ENCODE measurements at places on chromosomes 5 and 9.

DNA sequence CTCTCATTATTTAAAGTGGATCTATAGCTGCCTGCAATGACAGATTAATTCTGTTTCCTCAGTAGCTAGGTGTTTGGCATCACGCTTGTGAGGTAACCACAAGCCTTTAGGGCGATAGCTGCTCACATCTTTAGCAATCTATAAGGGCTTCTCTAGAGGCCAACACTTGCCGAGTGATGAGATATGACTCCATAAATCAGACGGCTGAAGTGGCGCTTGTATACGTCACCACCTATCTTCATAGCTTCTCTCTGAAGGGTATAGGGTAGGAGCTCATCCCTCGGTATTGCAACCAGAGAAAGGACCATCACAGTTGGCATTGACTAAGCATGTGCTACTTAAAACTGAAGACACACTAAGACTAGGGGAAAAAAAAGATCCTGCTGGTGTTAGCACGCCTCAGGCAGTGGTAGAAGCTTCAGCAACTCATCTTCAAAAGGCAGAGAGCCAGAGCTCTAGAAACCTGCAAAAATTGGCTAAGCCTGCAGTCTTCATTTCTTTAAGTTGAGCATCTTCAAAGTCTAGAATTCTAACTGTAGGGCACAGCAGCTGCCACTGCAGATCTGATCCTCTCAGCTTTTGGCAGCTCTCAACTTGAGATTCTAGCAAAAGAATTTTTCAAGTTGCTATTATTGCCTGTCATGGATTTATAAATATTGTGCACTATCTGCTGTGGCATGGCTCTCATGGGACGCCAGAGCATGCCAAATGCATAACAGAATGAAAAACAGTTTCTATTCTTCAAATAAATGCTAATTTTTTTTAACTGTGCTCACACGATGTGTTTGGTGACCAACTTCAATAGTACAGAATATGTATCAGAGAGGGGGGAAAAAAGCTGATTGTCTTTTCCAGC lies 37.5 kb downstream of the PSMB7 start:
- no peak for DNase-seq

GRCh38 chr9:133632806-133633680 lies 3.1 kb upstream of the DBH start:
- DNase-seq, result no peak

- no peak for DNase-seq
Measured at GRCh38 chr5:9957214-9957613, 292.5 kb downstream of the ATPSCKMT start.

- no peak for DNase-seq
Measured at GRCh38 chr5:38789134-38789533, 56.7 kb upstream of the OSMR start.

DNA sequence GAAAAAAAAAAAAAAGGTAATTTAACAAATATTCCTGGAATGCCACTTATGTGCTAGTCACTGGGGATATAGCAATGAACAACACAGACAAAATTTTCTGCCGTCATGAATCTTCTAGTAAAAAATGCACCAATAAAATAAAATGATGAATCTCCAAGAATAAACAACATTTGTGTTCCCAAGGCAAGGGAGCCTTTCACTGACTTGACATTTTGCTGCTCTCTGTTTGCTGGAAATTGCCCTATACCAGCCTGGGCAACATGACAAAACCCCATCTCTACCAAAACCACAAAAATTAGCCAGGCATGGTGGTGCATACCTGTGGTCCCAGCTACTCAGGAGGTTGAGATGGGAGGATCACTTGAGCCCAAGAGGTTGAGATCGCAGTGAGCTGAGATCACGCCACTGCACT lies 64.5 kb upstream of the ERBIN start:
- DNase-seq, result peak; percentile 88

DNA sequence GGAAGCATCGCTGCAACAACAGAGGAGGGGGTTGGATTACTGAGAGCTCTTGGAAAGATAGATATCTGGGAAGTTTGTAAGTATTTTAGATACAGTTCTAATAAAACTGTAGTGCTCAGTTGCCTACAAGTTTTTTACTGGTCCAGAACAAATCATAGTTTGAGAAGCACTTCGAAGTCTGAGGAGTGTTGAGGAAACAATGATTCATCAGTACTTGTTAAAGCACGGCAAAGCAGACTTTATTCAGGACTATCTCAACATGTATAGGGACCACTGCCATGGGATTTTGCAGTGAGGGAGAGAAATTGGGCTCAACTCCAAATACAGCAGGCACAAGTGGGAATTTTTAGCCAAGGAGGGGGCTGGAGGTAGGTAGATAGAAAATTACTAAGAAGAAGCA lies 25.3 kb upstream of the RECK start:
- DNase-seq, result no peak

- no peak for DNase-seq
Measured at GRCh38 chr5:96743065-96743768, 64.5 kb downstream of the ERAP1 start.

DNA sequence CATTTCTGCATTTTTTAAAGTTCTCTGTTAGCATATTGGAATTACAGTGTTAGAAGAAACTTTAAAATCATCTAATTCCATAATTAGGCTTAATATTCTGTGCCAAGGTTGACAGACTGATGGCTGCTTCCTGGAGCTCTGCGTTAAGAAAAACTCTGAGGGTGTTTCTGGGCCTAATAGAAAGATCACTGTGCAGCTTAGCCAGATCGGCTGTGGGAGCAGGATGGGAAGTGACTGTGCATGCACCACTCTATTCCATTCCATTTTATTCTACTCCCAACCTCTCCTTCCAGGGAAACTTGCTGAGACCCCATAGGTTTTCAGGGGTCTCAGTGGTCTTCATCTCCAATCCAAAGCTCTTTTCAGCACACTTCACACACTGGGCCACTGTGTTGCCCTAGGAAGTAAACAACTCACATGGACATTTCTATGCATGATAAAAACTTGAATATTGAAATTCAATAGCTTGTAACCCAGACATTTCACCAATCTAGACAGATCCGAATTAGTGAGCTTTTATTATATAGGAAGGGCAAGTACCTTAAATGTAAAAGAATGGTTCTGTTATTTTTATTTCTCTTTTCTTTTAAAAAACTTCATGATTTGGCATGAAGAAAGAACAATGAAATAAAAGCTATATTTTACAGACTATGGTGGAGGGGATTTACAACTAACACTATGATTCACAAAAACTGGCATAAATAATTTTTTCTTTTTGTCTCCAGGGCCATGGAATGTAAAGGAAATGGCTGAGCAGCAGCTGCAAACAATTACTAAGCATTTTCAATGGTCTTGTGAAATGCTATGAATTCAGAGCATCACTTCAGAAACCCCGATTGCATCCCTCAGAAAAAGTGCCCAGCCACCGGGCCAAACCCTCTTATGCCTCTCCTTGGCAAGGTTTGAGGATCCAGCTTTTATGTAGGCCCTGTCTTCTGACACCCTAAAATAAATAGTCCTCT lies 51.4 kb upstream of the DAB2 start:
- peak; percentile 58 for DNase-seq

GRCh38 chr9:128066713-128067644 lies at the start of gene NAIF1:
Gene NAIF1, minus strand, starts transcription at chr9:128067320. Its CDS starts 219 bp downstream, at chr9:128067101.
- DNase-seq, result peak; percentile 99

- DNase-seq, result peak; percentile 78
Measured at GRCh38 chr5:146369691-146370090, 31.1 kb downstream of the POU4F3 start.

DNA sequence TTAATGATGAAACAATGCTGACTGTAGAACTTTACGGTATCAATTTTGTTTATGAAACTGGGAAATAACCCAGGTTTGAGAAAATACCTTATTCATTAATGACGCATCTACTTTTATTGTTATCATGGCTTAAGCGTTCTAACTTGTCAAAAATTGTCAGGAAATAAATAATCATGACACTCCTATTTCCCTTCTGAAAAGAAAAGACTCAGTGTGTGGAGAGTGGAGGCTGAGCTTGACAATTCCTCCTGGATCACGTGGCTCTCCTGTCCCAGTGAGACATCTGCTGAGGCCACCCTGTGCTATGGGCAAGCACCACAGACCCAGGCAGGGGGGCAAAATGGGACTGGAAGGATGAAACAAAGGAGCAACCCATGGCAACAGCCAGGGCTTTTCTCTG lies 466.4 kb downstream of the ZNF608 start:
- no peak for DNase-seq

DNA sequence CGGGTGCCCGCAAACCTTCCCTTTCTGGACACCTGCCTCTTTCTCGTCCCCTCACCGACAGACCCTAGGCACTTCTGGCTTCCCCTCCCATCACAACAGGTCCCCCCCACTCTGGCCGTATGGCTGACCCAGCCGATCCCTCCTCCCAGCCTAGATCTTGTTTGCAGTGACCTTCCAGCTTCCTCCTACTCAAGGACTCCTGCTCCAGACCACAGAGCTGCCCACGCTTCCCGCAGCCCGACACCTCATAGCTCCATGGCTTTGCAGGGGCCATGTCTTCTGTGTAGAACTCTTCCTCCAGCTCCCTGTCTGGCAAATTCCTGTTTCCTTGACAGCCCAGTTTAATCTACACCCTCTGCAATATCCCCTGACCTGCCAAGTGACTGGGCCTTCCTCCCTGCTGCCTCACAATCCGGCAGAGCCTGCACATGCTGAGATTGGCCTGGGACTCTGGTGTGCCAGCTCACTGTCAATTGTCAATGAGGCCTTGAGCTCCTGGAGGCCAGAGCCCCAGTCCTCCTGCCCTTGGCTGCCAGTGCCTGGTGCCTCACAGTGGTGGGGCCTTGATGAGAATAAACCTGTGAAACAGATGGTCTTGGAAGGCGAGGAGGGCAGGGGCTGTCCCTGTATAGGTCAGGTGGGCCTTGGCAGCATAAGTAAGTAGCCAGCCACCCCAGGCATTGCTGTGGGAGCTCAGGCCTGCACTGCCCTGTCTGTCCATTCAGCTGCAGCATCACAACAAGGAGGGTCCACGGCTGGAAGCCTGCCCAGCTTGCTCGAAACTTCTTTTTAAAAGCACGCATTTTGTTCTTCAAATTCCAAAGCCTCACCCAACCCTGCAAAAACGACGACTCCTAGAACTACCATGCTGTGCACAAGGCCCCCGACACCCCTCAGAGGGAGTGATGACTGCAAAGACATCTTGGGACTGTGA lies 50.5 kb downstream of the GADD45G start:
- DNase-seq, result no peak

GRCh38 chr9:22067196-22067595 lies 58.1 kb upstream of the CDKN2B start:
- no peak for DNase-seq

GRCh38 chr5:180523629-180524466 lies 29.7 kb downstream of the CNOT6 start:
- no peak for DNase-seq

- no peak for DNase-seq
Measured at GRCh38 chr5:130693509-130693908, 471.5 kb downstream of the HINT1 start.

DNA sequence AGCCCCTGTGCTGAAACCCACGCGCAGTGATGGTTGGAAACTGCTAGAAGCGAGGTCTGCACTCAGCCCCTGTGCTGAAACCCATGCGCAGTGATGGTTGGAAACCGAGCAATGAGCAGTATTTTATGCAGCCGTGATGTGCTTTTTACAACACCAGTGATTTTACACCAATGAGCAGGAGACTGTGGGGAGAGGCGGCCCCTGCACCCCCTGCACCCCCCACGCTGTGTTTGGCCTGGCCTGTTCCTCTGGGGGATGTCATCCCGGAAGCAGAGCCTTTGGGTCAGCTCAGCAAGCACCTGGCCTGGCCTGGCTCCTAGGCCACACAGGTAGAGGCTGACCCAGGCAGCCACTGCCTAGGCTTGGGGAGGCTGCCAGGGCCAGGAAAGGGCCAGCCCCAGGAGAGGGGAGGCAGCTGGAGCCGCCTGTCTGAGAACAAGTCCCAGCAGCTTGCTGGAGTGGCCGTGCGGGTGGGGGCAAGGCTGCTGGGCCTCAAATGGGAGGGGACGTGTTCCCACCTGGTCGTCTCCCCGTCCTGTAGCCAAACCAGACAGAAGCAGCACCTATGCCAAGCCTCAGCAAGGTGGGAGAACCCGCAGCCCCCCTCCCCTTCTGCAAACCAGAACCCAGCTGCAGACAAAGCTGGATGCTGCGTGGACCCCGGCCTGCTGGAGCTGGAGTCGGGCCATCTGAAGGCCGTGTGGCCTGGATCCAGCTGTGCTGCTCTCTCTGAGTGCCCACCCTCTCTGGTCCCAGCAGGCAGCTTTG lies 46.8 kb downstream of the DBH start:
- DNase-seq, result no peak

GRCh38 chr9:92725266-92725545 lies 39.4 kb downstream of the BICD2 start:
- DNase-seq, result no peak

DNA sequence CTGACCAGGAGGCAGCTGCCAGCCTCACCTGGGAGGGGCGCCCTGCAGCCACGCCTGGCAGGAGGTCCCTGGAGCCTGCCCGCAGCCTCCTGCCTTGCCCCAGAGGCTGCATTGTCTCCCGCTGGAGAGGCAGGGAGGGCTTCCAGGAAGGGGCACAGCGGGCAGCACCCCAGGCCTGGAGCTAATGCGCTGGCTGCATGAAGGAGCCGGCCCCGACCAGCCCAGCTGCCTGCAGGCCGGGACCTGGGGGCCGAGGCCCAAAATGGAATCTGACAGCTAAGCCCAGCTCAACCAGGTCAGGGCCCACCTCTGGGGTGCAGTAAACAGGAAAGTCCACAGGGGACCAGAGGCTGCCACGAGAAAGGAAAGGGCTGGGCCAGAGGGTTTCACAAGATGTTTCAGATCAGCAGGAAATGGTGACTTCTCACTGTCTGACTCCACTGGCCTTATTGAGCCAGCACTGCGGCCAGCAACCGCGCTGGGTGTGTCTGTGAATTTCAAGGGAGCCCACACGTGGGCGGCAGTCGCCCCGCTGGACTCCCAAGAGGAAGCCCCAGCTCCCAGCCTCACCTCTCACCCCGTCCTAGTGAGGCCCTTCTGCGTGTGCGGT lies 18.6 kb upstream of the NOTCH1 start:
- no peak for DNase-seq

DNA sequence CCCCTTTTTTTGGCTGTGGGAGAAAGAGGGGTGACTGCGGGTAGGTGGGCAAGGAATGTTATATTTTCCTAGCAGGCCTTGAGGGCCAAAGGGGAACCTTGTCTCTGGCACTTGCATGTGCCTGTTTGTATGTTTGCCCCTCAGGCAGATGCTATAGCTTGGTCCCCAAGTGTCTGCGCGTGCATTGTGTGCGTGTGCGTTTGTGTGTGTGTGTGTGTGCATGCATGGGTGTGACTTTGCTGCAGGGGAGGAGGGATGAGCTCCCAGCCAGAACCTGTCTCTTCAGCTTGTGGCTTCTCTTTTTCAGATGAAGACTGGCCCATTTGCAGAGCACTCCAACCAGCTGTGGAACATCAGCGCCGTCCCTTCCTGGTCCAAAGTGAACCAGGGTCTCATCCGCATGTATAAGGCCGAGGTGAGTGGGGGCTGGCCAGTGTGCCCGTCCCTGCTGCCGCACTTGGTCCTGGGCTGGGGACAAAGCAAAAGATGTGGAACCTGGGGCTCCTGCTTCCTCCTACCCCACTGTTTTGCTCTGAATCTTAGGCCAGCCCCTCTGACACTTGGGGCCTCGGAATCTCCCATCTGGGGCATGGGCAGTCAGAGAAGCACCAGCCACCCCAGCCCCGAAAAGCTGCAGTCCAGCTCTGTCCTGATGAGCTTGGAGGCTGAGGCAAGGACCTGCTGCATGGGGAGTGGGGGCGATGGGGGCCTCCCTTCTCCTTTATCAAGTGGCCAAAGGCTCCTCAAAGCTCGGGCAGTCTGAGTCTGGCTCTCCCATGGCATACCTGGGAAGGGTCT lies 31.1 kb downstream of the PTPA start:
- no peak for DNase-seq

GRCh38 chr5:13993926-13994325 lies 49.4 kb upstream of the DNAH5 start:
- no peak for DNase-seq

GRCh38 chr5:116922532-116922931 lies 347.9 kb upstream of the SEMA6A start:
- no peak for DNase-seq

Measured in astrocyte of the cerebellum (primary cell).